Right atrium auricular region (tissue), 2 donors: ENCODE measurements at places on chromosomes 11 and 22. TPM values are rescaled to one million over a fixed set of nuclear protein-coding genes. Genes with fewer than 3 reads are reported as not detected.

DNA sequence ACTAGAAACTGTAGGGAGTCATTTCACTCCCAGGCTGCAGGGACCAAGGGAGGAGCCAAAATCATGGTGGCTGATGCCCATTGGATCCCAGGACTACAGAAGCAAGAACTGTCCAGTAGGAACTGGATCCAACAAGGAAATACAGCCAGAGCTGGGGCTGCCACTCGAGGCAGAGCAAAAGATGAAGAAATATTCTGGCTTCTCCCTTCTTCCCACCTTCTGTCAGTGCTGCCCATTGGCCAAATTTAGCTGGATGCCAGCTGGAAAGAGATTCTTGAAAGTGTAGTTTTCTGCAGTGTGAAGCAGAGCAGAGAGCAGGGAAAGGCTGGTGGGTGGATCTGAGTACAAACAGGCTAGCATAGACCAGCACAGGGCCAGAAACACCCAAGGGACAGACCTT lies 45.6 kb downstream of the COMMD9 start:
- H3K27ac ChIP-seq, result no peak overlapping the region
- no peaks in the 10 kb centered on the region for H3K36me3 ChIP-seq
- no peak for DNase-seq
- no peaks in the 10 kb centered on the region for H3K4me1 ChIP-seq
- no peak overlapping the region for H3K4me3 ChIP-seq

Gene APOA4
- total RNA-seq, result not detected

DNA sequence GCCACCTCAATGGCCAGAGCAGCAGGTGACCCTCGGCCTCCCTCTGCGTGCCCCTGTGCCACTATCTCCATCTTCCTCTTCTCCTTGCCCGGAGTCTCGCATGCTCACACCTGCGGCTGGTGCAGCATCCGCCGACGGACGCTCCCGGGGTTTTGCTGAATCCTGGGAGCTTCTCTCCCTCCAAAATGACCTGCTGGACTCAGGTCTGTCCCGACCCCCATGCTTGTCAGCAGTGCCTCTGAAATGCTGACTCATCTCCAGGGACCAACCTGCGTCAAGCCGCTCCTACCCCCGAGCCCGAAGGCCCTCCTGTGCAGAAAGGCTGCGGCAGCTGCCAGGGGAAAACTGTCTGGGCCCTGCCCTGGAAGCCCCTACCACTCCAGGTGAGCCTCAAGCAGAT lies 58.4 kb downstream of the CELSR1 start:
- no peaks in the 10 kb centered on the region for H3K36me3 ChIP-seq
- H3K27me3 ChIP-seq, result no peaks in the 10 kb centered on the region
- DNase-seq, result no peak
- no peaks in the 10 kb centered on the region for H3K4me1 ChIP-seq
- H3K27ac ChIP-seq, result no peak overlapping the region
- H3K4me3 ChIP-seq, result no peak overlapping the region

DNA sequence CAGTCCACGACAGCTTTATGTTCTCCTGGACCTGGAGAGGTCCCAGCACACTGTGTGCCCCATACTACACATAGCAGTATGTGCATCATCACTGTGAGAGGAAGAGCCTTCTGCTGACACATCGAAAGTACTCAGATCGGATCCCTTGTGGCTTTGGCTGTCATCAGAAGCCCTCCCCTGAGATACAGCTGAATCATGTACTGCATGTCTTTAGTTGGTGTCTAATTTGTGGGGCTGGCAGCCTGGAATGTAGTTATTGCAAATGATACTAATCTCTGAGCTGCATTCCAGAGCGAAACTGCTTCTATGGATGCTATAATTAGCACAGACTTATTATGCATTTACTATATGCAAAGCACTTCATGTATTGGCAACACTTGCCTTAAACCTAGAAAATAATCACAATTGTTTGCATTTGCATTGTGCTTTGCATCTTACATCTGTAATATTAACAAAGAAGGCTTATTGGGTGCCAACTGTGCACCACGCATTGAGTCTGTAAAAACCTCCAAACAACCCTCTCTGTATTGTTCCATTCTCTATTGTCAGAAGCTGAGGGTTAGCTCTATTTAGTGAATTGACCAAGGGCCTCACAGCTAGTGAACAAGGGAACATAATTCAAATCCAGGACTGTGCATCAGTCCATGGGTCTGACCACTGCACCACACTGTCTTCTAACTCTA lies 89.2 kb upstream of the CRTAM start:
- H3K4me3 ChIP-seq, result no peak overlapping the region
- H3K27me3 ChIP-seq, result no peaks in the 10 kb centered on the region
- H3K36me3 ChIP-seq, result no peaks in the 10 kb centered on the region
- no peak overlapping the region for H3K27ac ChIP-seq
- peaks cover 2% of the 10 kb centered on the region for H3K4me1 ChIP-seq

DNA sequence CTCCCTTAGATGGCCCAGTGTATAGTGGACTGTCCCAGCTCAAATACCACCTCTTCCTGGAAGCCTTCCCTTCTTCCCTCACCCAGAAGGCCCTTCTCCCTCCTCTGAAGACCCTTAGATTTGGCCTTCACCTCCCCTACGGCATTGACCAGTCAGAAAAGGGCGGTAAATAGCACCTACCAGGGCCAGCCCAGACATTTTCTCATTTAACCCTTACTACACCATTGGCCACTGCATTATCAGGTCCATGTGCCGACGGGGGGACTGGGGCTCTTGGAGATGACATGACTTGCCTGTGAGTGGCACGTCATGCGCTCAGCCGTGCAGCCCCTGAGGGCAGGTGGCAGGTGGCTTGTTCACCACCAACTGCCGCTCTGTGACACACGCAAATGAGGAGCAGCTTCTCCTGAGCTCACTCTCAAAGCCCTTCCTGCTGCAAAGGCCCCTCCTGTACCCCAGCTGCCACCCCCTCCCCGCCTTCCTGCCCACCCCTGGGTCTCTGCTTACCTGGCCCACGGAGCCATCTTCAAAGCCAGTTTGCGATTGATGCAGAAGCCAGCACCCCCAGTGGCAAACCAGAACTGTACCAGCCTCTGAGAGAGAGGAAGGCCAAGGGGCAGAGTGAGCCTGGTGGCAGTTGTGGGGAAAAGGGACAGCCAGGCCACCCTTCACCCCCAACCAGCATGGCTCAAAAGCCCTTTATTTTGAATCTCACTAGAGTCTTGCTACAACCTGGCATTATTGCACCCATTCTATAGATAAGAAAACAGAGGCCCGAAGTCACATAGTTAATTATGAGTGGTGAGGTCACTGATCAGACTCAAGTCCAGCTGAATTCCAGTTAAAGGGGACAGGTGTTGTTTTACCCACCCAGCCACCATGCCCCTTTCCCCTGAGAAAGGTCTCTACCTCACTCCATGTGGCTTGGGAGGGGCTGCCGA lies 9.5 kb downstream of the MFNG start:
- H3K4me3 ChIP-seq, result no peak overlapping the region
- no peak for DNase-seq
- H3K27me3 ChIP-seq, result no peaks in the 10 kb centered on the region
- no peaks in the 10 kb centered on the region for H3K36me3 ChIP-seq
- no peak overlapping the region for H3K27ac ChIP-seq

GRCh38 chr11:37858398-37858797 lies 1260.4 kb upstream of the RAG2 start:
- H3K4me3 ChIP-seq, result no peak overlapping the region
- no peaks in the 10 kb centered on the region for H3K36me3 ChIP-seq
- H3K4me1 ChIP-seq, result no peaks in the 10 kb centered on the region
- DNase-seq, result no peak
- no peak overlapping the region for H3K27ac ChIP-seq
